ENCODE measurements at places on chromosomes 12 and 14.

GRCh38 chr12:69091442-69092017 lies 147.8 kb upstream of the CPSF6 start:
- no peak for DNase-seq

DNA sequence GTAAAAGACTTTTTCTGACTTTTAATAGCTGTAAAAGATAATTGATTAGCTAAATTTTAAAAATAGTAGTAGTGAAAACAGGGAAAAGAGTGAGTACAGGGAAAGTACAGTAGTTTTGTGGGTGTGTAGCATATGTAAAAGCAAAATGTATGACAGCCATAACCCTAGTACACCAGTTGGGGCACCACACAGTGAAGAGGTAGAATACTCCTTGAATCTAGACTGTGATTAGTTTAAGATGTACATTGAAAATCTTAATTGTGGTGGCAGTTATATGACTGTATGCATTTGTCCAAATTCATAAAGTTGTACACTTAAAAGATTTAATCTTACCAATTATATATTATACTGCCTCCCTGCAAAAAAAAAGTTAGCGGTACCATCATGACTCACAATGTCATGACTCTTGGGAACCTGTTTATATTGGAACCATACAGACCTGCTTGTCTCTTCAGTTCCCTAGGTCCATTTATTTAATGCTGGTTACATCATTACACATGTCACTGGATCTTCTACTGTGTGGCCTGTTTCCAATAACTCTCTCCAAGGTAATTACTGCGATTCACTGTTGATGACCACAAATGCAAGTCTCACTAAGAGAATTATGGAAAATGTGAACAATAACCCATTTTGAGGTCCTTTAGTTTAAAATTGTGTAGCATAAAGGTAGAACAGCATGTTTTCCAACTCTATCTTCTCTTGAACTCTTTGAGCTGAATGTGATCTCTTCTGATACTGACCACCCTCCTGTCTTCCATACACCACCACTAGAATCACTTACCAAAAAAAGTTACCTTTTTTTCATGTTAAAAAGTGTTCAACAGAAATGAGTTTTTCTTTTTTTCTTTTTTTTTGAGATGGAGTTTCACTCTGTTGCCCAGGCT lies 264.2 kb upstream of the AMIGO2 start:
- DNase-seq: no peak

DNA sequence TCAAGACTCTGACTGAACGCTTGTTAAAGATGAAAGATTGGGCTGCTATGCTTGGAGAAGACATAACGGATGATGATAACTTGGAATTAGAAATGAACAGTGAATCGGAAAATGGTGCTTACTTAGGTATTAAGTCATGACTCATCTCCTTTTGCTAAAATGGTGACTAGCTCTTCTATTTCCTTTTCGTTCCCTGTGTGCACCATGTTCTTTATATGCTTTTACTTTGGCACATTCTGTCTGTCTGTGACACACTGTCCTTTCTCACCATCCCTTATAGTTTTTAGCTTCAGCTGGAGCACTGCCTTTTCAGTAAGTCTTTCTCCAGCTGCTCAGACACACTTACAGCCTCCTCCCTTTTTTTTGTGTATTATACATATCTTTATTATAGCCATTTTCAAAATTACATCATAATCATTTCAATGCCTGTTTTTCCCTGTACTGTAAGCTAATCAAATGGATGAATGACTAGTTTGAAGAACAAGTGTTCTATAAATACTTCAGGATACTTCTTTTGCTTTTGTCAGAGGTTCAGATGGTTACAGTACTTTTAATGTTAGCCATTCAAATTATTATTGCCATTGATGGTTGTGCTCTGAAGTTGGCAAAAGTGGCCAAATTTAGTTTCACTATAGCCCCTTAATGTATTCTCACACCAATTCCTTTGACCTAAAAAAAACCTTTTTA lies 68.6 kb downstream of the MIA2 start:
- DNase-seq: no peak

DNA sequence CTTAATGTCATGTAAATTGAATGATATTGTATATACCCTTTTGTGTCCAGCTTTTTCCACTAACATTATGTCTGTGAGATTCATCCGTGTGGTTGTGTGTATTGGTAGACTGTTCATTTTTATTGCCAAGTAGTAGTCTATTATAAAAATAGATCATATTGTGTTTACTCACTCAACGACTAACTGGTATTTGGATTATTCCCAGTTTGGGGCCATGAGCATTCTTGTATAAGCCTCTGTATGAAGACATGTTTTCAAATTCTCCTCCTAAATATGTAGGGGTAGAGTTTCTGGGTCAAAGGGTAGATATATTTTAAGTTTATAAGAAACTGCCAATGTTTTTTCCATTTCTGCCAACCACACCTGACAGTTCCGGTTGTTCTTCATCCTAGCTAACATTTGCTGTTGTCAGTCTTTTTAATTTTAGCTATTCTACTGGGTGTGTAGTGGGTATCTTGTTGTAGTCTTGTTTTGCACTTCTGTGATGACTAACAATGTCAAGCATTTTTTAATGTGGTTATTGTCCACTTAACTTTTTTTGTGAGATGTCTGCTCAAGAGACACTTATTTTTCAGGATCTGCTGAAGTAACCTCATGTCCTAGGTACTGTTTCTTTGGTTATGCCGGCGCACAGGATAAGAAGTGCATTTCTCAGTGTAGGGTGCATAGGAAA lies 93.2 kb downstream of the DACT1 start:
- DNase-seq: no peak

GRCh38 chr12:109542014-109542413 lies 31.3 kb downstream of the MMAB start:
- DNase-seq: no peak

GRCh38 chr12:65605019-65605418 lies 219.3 kb upstream of the HMGA2 start:
- no peak for DNase-seq

DNA sequence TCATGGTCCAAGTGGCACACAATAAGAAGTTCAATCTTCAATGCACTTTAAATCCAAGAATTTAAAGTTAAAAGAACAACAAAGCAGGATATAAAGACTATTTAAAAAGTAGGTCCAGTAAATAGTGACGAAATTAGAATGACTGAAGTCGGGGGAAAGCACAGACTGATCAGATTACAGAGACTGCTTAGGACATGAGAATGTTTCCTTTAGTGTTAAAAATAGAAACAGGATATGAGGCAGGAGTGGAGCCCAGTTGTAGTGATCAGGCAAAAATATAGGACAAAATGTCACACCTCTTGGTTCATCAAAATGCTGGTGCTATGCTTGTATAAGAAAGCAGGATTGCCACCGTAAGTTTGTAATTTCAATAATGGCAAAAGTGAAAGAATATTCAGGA lies 52.2 kb upstream of the CD163 start:
- no peak for DNase-seq

DNA sequence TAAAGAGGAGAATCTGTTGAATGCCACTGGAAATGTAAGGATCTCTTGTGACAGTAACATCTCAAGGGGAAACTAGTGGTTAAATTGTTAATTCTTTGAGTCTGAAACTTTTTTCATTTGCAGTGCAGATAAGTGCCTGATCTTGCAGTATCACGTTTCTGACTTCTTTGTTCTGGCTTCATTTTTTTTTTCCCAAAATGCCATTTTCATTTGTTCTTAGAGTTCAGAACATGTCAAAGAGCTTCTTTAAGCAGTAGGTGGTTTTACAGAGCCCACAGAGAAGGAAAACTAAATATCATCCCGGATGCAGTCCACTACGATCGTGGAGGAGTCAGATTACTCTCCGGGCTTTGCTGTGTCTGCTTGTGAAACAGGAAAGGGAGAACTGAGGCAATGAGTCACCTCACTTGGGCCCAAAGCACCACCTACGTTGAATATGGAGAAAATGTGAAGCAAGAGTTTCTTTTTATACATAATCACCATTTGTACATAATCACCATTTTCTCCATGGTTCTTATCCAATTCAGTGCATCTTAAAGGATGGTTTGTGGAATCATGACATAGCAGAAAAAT lies 43.9 kb downstream of the HMGA2 start:
- DNase-seq: no peak

DNA sequence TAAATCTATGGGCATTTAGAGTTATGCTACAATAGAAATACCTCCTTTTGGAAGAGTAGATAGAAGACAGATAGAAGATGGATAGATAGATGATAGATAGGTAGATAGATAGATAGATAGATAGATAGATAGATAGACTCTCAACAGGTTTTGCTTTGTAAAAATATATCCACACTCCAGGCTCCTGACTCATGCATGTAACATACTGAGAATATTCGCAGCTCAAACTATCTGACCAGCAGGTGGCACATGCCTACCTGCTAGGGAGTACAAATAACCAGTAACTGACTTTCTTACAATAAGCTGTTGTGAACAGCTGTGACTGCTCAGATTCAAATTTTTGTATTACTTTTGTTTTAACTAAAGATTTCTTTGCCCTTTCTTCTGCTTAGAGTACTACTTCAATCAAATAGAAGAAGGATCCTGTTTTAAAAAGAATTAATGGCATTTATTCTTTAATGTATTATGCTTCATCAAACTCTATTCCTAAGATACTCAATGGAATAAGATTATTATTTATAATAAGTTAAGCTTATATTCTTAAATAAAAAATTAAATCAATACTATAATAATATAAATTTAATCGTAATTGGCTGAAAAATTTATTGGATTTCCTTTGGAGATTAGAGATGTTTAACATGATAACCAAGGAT lies 15.8 kb upstream of the CPNE8 start:
- DNase-seq: no peak

GRCh38 chr12:46332260-46332659 lies 40.3 kb downstream of the SLC38A2 start:
- DNase-seq: no peak

- no peak for DNase-seq
These were observed 64.2 kb upstream of the TMCC3 start for GRCh38 chr12:94714378-94715114.

GRCh38 chr12:121911824-121912585 lies 6.4 kb upstream of the CFAP251 start:
- DNase-seq: no peak

GRCh38 chr14:80477388-80478160 lies 266.3 kb upstream of the DIO2 start:
- no peak for DNase-seq

- no peak for DNase-seq
These were observed 498.9 kb downstream of the DIO2 start for GRCh38 chr14:79712302-79712950.

- no peak for DNase-seq
These were observed 718 bp downstream of the CCDC92 start for GRCh38 chr12:123971770-123972456.

DNA sequence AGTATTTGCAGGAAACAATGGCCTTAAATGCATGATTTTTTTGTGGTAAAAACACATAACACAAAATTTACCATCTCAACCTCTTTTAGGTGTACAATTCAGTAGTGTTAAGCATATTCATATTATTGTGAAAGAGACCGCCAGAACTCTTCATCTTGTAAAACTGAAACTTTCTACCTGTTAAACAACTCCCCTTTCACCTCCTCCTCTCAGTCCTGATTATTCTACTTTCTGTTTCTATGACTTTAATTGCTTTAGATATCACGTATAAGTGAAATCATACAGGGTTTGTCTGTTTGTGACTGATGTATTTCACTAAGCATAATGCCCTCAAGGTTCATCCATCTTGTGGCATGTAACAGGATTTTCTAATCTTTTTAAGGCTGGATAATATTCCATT lies 353.4 kb downstream of the ADAMTS20 start:
- no peak for DNase-seq

DNA sequence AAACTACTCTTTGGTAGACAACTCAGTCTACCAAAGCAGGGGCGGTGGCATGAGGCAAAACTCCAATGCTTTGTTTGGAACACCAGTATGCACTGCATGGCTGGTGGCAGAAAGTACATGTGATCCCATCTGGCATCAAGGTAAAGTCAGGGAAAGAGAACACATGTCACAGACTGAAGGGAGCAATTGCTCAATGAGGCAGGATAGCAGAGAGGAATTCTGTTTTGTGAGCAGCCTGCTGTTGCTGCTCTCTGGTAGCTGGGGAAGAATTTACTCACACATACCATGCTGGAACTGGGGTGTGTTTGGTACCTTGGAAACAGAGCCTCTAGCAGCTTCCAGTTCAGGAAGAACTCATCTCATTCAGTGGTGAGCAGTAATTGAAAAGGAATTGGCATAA lies 84.8 kb downstream of the HELB start:
- DNase-seq: no peak

DNA sequence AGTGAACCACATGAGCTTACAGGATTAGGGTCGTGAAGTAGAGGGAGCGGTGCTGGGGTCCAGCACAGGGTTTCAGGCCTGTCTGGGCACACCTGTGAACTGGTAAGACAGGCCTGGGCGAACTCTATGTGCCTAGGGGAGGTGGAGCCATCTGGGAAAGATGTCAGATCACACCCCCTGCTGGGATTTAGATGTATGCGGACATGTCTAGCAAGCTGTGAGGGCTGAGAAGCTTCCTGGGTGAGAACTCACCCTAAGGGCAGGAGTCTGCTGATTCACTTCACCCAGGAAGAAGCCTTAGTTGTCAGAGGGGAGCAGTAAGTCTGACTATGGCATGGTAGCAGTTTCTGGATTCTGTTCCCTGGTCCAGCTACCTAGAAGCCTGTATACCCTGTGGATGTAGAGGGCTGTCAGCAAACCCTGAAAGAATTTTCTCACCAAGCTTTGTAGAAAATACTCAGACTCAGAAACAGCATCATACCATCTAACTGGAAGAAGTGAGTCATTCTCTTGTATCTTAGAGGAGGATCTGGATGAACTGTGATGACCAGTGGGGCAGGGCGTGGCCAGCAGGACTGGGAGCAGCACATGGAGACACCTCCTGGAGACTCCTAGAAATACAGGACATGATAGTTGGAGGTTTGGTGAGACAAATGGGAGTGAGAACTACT lies 11.2 kb upstream of the PYGL start:
- DNase-seq: no peak

DNA sequence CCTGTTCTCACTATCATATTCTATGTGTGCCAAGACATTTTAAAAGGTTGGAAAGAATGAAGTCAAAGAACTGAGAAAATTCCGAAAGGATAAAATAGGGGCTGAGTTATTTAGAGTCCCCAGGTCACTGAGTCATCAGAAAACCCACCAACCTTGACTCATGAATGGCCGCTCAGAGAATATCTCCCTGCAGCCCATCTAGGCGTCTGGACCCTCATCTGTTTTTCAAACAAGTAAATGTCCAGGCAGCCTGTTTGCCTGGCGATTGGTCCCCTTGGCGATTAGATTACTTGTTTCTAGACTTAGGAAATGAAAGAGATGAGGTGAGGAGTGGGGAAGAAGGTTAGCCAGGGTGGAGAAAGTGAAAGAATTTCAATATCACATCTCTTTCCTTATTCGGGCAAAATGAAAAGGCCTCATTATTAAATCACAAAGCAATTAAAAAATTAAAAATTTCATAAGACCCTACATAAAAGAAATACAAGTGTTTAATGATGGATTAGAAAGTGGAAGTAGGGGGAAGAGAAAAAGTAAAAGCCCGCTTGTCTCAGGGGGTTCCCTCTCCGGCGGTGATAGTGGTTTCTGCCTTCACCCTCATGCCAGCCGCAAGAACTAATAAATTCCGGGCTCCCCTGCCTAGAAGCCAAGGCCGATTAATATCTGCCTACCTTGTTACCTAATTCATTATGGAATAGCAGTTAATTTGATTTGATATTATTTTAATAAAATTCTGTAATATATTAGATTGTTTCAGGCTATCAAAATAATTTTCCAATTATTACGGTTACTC lies 415.9 kb downstream of the BCL11B start:
- no peak for DNase-seq

Measured in stimulated activated CD4-positive, alpha-beta T cell treated with anti-CD3 and anti-CD28 coated beads, Interleukin-12 subunit alpha, Interleukin-12 subunit beta, amount 100 ng/mL, for 24 hours (primary cell).